Fibroblast of skin of back (primary cell): ENCODE measurements at places on chromosomes 5 and 9.
A peak's percentile ranks its signal among the peaks of the same experiment; 100 is the strongest.

- DNase-seq: peak; percentile 80
Measured at GRCh38 chr5:35803191-35803651, 53.5 kb upstream of the IL7R start.

DNA sequence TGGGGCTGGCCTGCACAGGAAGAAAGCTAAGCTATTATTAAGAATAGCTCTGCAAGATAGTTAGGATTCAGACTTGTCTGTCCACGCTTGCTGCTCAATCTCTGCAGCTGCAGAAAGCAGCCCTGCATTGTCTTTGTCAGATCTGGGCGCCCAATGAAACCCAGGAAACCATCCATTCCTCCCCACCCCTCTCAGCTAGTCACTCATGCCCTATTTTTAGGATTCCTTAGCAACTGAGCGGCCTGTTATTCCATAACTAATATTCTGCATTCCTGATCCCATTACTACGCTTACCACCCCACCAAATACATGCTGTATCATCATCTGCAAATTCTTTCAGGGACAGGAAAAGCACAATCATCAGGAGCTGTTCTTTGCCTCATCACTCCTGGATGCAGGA lies 52.9 kb upstream of the APC start:
- DNase-seq: peak; percentile 95

- no peak for DNase-seq
Measured at GRCh38 chr5:112532654-112533360, 113.7 kb upstream of the EPB41L4A start.

GRCh38 chr9:114501796-114502682 lies 3.2 kb downstream of the WHRN start:
- peak; percentile 51 for DNase-seq

DNA sequence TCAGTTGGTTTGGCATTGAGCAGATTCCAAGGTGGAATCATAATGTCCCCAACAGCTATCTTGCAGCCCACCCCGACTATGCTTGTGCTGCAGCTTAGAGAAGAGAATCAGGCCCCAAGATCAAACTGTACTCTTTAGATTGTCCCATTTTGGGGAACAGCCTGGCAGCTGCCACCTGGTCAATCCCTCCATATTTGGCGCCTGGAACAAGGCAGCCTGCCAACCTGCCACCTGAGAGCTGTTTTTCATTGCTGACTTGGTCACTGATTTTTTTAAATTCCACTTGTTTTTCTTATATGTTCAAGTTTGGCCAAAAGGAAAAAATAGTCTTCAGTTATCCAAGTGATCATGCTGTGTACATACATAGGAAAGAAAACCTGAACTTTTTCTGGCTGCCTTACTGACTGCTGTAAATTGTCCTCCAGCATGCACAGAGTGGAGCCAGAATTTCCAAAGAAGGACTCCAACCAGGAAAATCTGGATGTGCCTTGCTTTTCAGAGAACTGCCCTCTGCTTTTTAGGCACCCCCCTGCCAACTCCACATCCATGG lies 504.2 kb downstream of the ENC1 start:
- no peak for DNase-seq

GRCh38 chr9:133387680-133388079 lies 11.5 kb downstream of the STKLD1 start:
- DNase-seq: no peak
